ENCODE measurements at places on chromosomes 13 and 19. TPM values are rescaled to one million over a fixed set of nuclear protein-coding genes. Genes with fewer than 3 reads are reported as not detected.

The ONECUT3 gene
- total RNA-seq, result not detected

The ARMC6 gene
- 48.7 TPM for total RNA-seq

The TYK2 gene
- total RNA-seq, result 57.2 TPM

The SLC25A41 gene
- total RNA-seq, result 0.33 TPM

The GRIK5 gene
- total RNA-seq, result under 0.01 TPM

The PODNL1 gene
- under 0.01 TPM for total RNA-seq

The PABPC3 gene
- 0.10 TPM for total RNA-seq

The GIPR gene
- total RNA-seq, result under 0.01 TPM

The ZNF223 gene
- total RNA-seq, result 5.2 TPM

The JAK3 gene
- 3.5 TPM for total RNA-seq

The SELENOV gene
- not detected for total RNA-seq

The F2RL3 gene
- total RNA-seq, result 4.9 TPM

The PRR22 gene
- 0.57 TPM for total RNA-seq

The ZNF112 gene
- 6.2 TPM for total RNA-seq

The MEIOSIN gene
- total RNA-seq, result not detected

The PSG3 gene
- total RNA-seq, result not detected

The TLE6 gene
- 1.6 TPM for total RNA-seq
